ENCODE measurements at places on chromosomes 2 and 18.

DNA sequence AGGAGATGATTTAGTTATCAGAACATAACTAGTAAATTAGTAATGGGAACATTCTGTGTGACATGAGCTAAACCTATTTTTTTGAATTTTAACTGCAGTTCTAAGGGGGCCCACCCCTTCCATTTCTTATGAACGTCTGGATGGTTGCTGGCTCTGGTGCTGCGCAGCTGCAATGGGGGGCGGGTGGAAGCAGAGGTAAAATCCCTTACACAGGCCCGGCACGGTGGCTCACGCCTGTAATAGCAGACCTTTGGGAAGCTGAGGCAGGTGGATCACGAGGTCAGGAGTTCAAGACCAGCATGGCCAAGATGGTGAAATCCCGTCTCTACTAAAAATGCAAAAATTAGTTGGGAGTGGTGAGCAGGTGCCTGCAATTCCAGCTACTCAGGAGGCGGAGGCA lies 151.5 kb downstream of the GALR1 start:
- DNase-seq: no peak

DNA sequence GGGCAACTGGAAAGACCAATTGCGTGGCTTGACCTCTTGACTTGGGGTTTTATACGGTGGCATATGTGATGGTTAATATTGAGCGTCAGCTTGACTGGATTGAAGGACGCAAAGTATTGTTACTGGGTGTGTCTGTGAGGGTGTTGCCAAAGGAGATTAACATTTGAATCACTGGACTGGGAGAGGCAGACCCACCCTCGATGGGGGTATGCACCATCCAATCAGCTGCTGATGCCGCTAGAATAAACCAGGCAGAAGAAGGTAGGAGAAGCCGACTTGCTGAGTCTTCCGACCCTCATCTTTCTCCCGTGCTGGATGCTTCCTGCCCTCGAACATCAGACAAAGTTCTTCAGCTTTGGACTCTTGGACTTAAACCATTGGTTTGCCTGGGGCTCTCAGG lies 34.2 kb upstream of the YPEL5 start:
- DNase-seq: no peak

GRCh38 chr2:151808258-151809072 lies 19.8 kb downstream of the ARL5A start:
- no peak for DNase-seq

DNA sequence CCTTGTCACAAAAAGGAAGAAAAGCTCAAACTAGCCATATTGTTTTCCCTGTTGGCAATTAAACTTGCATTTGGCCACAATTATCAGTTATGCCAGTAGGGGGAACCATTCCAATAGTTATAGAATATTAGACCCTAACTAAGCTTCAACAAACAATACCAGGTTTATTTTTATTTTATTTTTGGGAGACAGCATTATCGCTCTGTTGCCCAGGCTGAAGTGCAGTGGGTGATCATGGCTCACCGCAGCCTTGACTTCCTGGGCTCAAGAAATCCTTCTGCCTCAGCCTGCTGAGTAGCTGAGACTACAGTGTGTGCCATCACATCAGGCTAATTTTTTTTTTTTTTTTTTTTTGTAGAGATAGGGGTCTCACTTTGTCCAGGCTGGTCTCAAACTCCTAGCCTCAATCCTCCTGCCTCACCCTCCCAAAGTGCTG lies 102.1 kb downstream of the ATAD2B start:
- peak; percentile 24 for DNase-seq

DNA sequence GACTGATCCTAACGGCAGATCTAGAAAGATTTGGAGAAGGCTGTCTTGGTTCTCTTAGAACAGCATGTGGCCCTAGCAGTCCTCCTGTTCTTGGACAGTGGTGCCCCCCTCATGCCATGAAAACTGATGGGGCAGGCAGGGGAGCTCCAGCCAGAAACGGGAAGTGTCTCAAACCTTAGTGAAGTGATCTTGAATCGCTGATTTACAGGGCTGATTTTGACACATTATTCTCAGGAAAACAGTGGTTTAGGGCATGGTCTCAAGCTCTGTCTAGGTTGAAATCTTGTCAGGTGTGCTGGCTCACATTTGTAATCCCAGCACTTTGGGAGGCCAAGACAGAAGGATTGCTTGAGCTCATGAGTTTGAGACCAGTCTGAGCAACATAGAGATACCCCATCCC lies 37.8 kb downstream of the SRSF7 start:
- no peak for DNase-seq

- DNase-seq: no peak
Observed at GRCh38 chr2:53127061-53127650, 640.4 kb upstream of the CHAC2 start.

DNA sequence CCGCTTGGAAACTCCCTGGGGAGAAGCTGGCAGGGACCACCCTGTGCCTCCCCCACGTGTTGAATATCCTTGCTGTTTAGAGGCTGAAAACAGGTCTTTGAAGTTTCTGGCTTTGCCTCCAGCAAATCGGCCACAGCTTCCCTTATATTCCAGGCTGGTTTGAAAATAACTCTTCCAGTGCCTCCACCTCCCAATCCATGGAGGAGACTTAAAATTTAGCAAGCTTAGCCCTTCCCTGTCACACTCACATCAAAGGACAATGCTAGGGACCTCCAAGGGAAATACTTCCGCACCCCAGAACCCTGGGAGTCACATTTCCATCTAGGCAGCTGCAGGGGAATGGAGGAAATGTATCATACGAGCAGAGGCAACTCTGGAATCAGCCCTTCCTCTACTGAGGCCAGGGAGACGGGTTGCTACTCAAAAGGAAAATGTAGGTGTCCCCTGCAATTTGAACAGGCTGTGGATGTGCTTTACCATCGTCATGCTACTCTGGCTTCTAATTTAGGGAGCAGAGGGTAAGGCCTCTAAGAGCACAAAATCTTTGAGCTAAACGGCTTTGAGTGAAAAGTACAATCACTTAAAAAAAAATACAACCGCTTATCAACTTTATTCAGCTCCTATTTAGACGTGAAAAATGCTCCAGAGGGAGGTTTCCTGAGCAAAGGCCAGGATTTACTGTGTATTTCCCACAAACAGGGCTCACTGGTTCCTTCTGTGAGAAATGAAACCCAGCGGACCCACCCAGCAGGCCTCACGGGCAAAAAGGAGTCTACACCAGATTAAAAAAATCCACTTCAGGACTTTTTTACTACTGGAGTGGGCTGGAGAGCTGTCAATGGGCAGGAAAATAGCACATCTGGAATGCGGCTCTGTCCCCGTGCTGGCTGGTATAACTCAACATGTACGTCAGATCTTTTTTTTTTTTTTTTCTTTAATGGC lies 49.4 kb upstream of the PKDCC start:
- no peak for DNase-seq

DNA sequence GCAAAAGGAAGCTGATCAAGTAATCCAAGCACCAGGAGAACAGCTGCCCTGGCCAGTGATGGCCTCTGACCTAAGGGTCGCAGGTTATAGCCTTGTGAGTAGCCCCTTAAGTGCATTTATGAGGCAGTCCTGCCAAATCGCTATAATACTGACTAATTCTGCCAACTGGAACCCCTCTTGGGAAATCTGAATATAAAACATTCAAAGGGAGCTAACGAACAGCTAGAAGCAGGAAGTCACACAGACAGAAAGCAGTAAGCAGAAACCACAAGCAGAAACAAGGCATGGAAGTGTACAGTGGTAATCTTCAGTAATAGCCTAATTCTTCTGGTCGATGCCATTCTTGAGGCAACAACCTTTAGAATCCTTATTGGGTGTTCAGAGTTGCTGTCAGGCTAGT lies 521.3 kb downstream of the METTL4 start:
- no peak for DNase-seq

DNA sequence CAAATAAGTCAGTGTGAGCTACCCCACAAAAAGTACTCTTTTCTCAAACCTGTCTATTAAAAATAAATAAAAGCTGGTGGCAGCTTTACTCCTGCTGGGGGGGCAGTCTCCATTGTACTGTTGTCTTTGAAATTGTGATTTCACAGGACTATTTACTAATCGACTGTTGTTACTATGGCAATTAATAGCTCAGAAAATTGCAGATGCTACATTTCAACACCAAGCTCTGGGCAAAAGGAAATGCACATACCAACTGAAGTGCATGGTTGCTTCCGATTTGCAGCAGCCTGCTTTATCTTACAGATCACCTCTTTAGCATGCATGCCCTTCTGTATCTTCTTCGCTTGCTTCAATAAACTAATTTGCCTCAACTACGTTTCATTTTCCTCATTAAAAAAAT lies 117.6 kb upstream of the DAPL1 start:
- DNase-seq: no peak

- DNase-seq: no peak
Observed at GRCh38 chr18:47422524-47422923, 171.1 kb upstream of the SKOR2 start.

DNA sequence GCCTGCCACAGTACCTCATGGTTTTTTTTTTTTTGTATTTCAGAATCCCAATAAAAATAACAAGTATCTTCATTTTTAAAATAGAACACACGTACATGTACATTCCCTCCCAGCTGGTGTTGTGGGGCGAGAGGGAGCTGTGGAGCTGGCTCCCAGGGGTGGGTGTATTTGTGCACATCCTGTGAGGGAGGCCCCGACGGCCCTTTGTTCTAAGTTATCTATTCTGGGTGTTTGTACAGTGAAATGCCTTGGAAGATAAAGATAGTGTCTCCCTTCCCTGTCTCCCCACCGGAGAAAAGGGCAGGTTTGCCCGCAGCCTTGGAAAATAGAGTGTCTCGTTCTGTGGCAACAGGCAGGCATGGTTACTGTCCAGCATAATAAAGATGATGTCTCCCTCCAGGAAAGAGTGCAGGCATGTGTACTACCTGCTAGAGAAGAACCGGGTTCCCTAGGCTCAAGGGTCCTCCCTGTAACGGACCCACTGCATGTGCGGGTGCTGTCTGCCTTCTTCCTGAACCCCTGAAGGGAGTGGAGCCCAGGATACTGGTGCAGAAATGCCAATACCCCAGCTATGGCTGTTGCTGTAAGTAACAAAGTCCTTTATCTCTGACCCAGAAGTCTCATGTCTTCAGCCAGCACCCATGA lies 12.1 kb upstream of the ALLC start:
- no peak for DNase-seq

DNA sequence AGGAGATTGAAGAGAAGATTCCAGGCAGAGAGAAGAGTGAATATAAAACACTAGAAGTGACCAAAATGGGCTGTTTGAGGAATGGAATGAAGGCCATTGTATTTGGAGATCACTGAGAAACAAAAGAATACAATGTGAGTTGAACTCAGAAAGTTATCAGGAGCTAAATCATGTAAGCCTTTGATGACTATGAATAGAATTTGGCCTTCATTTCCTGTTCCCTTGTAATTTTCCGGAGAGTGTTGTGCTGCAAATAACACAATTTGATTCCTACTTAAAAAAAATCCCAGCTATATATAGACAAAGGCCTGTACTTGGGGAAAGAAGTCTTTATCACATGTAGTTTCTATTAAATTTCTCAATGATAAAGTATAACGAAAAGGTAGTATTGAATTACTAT lies 33.7 kb upstream of the KYNU start:
- peak; percentile 67 for DNase-seq

DNA sequence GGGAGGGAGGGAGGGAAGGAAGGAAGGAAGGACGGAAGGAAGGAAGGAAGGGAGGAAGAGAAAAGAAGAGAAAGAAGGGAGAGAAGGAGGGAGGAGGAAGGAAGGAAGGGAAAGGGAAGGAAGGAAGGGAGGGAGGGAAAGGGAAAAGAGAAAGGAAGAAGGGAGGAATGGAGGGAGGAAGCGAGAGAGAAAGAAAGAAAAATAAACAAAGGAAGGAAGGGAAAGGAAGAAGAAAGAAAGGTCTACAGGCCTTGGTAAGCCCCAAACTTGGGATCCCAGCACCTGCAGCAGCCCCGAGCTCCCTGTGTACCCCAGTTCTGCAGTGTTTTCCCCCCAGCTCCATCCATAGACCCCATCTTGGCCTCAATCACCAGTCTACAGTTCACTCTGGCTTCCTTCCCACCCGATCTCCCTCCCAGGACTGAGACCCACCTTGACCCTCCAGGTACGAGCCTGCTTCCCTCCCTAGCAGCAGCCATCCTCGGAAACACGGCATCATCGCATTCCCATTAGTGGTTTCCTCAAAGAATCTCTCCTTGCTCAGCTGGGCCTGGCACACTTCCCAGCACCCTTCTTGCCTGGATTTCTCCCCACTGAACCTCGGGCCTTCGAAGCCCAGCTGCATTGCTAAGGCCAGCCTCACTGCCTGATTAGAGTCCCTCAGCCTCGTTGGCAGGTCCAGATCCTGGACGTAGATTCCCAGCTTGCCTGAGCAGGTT lies 46.1 kb upstream of the SH3BP4 start:
- DNase-seq: no peak

- no peak for DNase-seq
Observed at GRCh38 chr2:157364257-157364974, 38.8 kb upstream of the ERMN start.

DNA sequence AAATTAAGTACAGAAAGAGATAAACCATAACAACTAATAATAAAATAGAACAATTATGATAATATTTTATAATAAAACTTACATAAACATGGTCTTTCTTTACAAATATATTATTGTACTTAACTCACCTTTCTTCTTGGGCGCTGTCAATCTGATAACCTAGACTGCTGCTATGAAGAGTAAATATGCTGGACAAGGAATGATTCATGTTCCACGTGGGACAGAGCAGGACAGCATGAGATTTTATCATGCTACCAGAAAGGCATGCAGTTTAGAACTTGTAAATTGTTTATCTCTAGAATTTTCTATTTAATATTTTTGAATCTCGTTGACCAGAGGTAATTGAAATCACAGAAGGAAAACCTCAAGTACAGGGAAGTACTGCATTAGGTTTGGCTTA lies 210.7 kb downstream of the ANKRD30B start:
- no peak for DNase-seq

GRCh38 chr2:237431372-237431771 lies 17.4 kb upstream of the COL6A3 start:
- DNase-seq: no peak

- peak; percentile 84 for DNase-seq
Observed at GRCh38 chr18:13658436-13659204, 67.7 kb downstream of the FAM210A start.

DNA sequence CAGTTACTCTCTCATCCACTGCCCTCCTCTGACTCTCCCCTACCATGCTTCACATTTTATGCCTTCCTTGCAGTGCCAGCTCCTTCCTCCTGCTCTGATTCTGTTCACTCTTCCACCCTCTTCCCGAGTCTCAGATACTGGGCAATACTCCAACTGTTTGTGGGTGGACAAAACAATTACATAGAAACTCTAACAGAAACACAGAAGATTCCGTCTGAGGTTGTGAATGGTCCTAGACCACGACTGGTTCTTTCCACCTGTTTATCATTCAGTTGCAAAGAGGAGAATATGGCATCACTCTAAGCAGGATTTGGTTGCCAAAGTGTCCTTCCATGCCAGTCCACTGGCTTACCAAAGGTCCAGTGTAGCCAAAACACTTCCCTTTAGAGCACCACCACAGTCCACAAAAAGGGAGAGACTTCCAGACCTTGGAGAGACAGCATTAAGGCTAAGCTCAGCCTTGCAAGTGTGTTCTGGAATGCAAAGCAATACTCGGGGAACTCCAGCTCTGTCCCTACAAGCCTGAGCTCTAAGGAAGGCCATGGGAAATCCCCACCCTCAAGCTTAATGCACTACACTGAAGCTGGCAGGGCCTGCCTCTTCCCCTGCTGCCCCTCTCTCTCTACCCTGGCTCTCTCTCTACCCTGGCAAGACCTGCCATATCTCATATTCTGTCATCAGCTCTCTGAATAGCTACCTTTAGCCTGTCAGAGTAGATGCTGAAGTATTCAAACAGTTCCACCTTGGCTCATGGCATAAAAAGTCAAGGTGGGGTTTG lies 33.6 kb upstream of the RND3 start:
- no peak for DNase-seq

GRCh38 chr2:199716807-199717586 lies 134.0 kb downstream of the FTCDNL1 start:
- DNase-seq: no peak
